ENCODE measurements at places on chromosomes 1 and 21.

DNA sequence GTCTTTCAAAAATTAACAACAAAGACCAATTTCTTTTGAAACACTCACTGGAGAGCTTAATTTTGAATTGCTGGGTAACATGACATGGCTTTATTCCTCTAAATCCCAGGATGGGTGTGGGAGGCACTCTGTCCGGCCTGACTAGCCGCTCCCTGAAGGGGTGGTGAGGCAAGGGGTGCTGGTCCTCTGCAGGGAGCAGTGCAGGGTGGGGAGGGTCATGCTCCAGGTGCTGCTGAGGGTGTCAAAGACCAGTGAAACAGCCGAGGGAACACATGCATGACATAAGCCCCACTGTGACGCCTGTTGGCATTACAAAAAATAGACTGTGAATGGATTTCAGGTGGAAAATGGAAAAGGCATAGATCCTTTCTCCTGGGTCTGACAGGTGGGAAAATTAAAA lies 223.7 kb downstream of the VAV3 start:
- DNase-seq, result no peak

- DNase-seq, result no peak
These were observed 413.1 kb downstream of the PTPRU start for GRCh38 chr1:29649189-29650040.

- DNase-seq, result no peak
These were observed 6.3 kb downstream of the JMJD4 start for GRCh38 chr1:227728892-227729143.

DNA sequence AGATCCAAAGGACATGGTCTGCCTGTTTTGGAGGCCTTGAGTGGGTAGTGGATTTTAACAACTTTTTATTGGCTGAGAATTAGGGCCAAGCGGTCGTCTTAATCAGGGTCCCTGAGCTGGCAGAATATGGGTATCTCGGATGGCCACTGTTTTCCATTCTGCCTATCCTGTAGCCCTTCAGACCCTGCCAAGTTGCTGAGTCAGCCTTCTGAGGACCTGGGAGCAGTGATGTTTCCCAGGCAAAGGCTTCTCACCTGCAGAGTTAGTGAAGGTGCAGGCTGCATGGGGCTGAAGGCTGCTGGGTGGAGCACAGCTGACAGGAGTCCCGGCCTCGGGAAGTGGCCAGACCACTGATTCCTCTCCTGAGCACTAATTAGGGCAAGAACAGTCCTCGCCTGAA lies 11.4 kb downstream of the RASSF5 start:
- no peak for DNase-seq

- DNase-seq, result no peak
These were observed 12.6 kb upstream of the MEF2D start for GRCh38 chr1:156513185-156513584.

GRCh38 chr1:84703431-84703830 lies 13.2 kb upstream of the SSX2IP start:
- DNase-seq, result no peak

DNA sequence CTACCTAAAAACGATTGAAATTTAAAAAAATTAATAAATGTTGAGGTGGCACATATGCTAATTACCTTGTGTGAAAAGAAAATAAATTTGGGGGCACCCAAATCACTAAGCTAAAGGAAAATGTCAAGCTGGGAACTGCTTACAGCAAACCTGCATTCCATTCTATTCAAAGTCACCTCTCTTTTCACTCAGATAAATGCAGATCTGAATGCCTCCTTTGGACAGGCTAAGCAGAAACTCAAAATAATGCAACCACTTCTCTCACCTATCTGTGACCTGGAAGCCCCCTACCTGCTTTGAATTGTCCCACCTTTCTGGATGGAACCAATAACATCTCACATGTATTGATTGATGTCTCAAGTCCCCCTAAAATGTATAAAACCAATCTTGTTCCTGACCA lies 628.7 kb downstream of the AMY1C start:
- DNase-seq, result no peak

- no peak for DNase-seq
These were observed 512.2 kb upstream of the NR5A2 start for GRCh38 chr1:199515261-199515660.

- DNase-seq, result no peak
These were observed 132.4 kb upstream of the KLHDC7A start for GRCh38 chr1:18348354-18348753.

DNA sequence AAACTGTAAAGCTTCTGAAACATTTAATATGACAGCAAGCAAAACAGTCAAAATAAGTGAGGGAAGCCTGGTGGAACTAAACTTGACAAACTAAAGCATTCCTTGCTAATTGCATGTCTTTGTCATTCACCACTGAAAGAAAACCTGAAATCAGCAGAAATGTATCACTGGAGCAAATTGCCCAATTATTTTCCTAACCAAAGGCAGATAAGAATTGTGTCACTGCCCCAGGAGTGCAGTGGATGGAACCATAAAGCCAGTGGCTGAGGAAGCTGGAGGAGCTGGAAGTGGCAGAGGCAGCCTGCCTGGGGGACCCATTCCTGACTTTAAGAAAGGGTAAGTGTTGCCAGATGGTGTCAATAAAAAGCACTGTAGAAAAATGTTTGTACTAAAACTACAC lies 2.7 kb upstream of the SLC30A10 start:
- no peak for DNase-seq

DNA sequence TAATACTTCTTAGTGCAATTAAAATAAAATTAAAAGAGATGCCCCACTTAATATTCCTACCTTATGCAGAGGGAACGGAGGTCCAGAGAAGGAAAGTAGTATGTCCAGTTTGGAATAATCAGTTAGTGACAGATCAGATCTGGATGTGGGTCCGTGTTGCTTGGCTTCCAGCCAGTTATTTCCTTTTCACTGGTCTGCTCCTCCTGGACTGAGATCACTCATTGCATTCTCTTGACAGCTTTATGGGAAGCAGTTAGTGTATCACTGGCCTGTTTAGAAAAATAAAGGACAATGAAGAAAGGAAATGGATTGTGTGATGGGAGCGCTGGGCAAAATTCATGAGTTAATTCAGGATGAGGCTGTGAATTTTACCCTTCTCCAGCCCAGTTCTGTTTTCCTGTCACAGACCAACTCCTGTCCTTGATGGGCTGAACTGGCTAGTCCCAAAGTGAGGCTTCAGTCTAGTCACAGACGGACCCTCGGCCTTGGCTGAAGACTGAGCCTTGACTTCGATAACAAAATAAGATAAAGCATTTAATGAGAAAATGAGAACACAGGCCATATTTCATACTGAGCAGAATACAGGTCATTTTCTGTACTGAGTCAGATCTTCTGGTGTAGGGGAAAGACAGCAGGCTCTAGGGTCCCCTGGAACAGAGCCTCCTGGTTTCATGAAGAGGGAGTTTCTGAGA lies 85.2 kb upstream of the TRABD2B start:
- no peak for DNase-seq

- DNase-seq, result no peak
These were observed 269.2 kb upstream of the RGS18 start for GRCh38 chr1:191888996-191889622.

- no peak for DNase-seq
These were observed 719.0 kb downstream of the RWDD3 start for GRCh38 chr1:95953015-95953414.

DNA sequence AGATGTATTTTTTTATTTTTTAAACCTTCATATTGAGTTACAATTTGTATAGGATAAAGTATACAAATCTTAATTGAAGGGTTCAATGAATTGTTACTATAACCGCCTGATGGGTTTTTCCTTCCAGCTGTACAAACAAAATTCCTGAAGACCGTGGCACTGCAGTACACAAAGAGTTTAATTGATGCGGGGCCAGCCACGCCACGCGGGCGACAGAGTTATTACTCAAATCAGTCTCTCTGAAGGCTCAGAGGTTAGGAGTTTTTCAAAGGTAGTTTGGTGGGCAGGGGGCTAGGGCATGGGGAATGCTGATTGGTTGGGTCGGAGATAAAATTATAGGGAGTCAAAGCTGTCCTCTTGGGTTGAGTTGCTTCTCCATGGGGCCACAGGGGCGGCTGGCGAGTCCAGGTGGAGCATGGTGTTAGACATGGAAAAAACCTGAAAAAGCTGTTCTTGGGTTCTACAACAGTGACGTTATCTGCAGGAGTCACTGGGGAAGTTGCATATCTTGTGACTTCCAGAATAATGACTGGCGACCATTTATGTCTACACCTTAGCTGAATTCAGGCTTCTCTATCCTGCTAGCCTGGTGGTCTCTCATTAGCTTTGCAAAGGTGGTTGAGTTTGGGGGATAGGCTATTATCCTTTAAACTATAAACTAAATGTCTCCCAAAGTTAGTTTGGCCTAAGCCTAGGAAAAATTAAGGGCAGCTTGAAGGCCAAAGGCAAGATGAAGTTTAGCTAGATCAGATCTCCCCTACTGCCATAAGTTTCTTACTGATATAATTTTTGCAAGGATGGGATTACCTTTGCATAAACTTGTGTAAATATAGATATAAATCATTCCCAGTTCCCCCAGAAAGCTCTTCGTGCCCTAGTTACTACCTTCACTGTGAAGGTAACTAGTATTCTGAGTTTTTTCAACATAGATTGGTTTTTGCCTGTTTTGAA lies 13.0 kb upstream of the TMEM9 start:
- no peak for DNase-seq

- DNase-seq, result no peak
These were observed 2.7 kb upstream of the PTPN22 start for GRCh38 chr1:113874012-113874879.

DNA sequence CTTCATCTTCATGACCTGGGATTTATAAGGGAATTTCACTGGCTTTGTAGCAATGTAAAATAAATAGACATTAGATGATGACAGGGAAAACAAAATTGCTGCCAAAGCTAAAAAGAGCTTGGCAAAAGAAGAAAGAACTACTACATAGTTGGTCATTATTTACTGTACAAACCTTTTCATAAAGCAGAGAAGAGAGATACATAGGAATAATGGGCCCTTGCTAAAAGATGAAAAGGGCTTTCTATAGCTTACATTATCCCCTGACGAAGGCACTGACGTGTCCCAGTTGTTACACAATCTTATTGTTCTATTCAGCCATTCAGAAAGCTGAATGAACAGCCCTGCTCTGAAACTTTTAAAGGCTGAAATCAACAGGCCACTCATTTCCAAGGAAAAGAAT lies 57.1 kb downstream of the ZC3H11B start:
- DNase-seq, result no peak

- DNase-seq, result no peak
These were observed 20.3 kb upstream of the C2CD2 start for GRCh38 chr21:41973861-41974751.

DNA sequence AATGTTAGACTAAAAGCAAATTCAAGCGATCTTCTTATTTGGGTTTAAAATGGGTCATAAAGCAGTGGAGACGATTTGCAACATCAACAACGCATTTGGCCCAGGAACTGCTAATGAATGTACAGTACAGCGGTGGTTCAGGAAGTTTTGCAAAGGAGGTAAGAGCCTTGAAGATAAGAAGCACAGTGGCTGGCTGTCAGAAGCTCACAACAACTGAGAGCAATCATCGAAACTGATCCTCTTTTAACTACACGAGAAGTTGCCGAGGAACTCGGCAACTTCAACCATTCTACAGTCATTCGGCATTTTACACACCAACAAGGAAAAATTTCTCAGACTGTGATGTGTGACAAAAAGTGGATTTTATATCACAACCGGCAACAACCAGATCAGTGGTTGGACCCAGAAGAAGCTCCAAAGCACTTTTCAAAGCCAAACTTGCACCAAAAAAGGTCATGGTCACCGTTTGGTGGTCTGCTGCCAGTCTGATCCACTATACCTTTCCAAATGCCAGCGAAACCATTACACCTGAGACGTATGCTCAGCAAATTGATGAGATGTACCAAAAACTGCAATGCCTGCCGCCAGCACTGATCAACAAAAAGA lies 47.9 kb downstream of the ASH1L start:
- DNase-seq, result no peak

DNA sequence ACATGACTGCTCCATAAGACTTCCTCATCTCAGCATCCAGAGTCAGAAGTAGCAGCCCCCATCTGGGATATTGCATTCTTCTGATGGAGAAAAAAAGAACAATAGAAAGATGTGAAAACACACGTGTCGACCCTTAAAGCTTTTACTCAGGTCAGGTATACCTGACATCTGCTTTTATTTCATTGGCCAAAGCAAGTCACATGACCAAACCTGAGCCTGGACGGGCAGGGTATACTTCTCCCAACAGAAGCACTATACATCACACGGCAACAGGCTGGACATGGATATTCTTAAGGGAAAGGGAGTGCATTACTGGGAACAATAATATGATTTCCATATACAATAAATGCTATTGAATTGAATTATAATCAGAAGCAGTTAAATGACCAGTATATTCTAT lies 243.3 kb downstream of the LMO4 start:
- no peak for DNase-seq

DNA sequence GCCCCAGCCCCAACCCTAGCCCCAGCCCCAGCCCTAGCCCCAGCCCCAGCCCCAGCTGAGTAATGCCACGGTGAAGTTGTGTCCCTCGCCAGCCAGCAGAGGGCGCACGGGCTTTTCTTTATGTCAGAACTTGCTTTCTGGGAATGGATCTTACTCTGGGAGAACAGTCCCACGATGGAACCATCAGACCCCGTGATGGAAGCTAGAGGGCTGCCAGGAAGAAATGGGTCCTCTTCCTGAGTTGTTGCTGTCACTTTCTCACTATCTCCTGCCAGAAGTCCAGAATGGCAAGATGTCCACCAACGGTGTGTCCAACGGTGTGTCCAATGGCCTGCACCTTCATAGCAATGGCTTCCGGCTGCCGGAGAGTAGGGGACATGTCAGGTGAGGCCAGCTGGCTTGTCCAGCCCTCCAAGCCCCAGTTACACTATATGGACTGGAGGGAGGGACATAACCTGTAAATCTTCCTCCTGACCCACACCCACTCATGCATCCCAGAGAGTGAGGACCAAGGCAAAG lies 25.1 kb upstream of the TMEM222 start:
- no peak for DNase-seq

DNA sequence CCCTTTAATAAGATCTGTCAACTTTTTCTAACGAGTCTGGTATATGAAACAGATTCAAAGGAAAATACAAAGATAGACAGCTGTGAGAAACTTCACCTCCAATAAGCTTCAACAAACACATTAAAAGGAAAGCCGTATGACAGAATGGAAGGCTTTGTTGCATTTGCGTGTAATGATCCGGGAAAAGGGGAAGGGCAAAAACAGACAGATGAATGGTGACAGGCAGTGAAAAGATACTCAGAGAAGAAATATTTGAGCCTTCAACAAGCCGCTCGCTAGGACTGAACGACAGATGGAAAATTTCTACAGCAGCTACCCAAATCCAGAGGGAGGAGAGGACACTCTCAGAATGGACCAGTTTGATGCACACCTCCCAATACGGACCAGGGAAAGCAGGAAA lies 14.9 kb downstream of the COPA start:
- no peak for DNase-seq

- no peak for DNase-seq
These were observed 10.0 kb downstream of the PLA2G2D start for GRCh38 chr1:20109223-20109856.

- no peak for DNase-seq
These were observed 17.6 kb downstream of the ATP8B2 start for GRCh38 chr1:154342836-154343472.

GRCh38 chr1:68291688-68292384 lies 59.5 kb upstream of the WLS start:
- no peak for DNase-seq

All from activated CD8-positive, alpha-beta memory T cell treated with anti-CD3 and anti-CD28 coated beads for 48 hours (primary cell).